ENCODE measurements at places on chromosomes 5 and 9.

GRCh38 chr5:180212363-180213255 lies 3.6 kb upstream of the RASGEF1C start:
- no peak for DNase-seq

DNA sequence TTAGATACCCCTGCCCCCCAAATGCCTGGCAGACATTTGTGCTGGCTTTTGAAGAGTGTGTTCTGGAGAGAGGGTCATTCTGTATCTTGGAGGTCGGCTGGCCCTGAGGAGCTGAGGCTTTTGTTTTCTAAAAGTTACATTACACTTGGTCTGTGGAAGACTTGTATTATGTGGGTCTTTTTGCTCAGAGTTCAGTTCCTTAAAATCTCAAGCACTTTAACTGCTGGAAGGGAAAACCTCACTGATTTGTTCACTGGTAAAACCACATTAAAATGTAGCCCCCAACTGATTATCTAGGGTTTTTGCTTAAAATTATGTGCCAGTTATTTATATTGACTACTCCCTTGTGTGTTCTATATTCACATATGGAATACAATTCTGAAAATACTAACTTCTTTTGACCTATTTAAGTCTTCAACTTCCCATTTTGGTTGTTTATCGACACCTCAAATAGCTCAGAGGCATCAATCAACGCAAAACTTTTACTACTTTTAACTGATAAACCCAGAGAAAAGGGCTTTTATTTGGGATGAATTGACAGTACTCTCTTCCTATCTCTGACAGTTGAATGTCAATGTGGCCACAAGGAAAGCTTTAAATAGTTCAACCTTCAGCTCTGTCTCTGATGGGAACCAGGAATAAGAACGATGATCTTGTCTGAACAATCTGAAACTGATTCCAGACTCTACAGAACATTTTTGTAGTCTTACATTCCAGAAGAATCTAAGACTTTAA lies 54.0 kb upstream of the MAP3K1 start:
- DNase-seq, result no peak

- no peak for DNase-seq
These were observed 11.7 kb downstream of the MPDZ start for GRCh38 chr9:13267743-13268142.

- no peak for DNase-seq
These were observed 179.0 kb upstream of the PITX1 start for GRCh38 chr5:135213027-135213386.

GRCh38 chr9:15640121-15640520 lies 87.3 kb downstream of the CCDC171 start:
- DNase-seq, result no peak

DNA sequence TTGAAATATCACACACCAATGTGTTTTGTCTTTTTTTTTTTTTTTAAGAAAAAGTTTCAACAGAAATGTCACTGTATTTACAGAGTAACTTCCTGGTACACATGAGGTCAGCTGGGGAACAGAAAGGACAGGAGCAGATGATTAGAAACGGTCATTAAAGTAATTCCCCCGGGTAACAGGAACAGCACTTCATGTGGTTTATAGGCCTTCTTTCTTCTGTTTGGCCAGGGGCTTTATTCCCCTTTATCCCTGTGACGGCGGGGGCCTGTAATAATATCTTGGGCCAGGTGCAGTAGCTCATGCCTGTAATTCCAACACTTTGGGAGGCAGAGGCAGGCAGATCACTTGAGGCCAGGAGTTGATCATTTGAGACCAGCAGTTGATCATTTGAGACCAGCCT lies 30.5 kb upstream of the MSH3 start:
- DNase-seq, result no peak

- DNase-seq, result no peak
These were observed 93.1 kb upstream of the ACO1 start for GRCh38 chr9:32291370-32291769.

DNA sequence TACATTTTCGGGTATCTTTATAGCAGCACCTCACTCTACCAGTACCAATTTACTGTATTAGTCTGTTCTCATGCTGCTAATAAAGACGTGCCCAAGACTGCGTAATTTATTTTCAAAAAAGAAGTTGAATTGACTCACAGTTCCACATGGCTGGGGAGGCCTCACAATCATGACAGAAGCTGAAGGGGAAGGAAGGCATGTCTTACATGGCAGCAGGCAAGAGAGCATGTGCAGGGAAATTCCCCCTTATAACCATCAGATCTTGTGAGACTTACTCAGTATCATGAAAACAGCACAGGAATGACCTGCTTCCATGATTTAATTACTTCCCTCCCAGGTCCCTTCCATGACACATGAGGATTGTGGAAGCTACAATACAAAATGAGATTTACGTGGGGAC lies 602.6 kb upstream of the DAB2 start:
- DNase-seq, result no peak

GRCh38 chr9:113708821-113709713 lies 167.0 kb upstream of the ZNF618 start:
- no peak for DNase-seq

Measured in T1000 (cell line).